GM12878 (cell line): ENCODE measurements at places on chromosomes 7 and 10.

DNA sequence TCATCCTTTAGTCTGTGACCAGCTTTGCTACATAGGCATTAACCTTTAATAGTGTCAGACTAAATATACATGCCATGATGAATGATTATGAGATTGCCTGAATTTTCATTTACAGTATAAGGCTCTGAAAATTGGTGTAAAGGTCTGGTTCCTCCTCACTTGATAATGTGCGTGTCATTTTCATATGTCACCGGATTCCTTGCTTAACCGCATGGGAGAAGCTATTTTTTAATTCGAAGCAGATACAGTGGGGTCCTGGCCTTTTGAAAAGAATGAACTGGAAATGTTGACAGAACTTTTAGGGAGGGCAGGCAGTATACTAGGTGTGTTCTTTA lies 192.4 kb upstream of the SH2B2 start:
- no peak overlapping the region for H3K27ac ChIP-seq
- peaks cover 6% of the 10 kb centered on the region for H3K36me3 ChIP-seq
- no peaks in the 10 kb centered on the region for H3K27me3 ChIP-seq
- no peaks in the 10 kb centered on the region for H3K4me1 ChIP-seq
- H3K4me3 ChIP-seq: no peak overlapping the region

GRCh38 chr10:109450702-109451101 lies 472.6 kb downstream of the XPNPEP1 start:
- no peak overlapping the region for H3K4me3 ChIP-seq
- no peak overlapping the region for H3K27ac ChIP-seq
- no peaks in the 10 kb centered on the region for H3K4me1 ChIP-seq
- H3K36me3 ChIP-seq: no peaks in the 10 kb centered on the region
- no peak for DNase-seq
- no peaks in the 10 kb centered on the region for H3K27me3 ChIP-seq

GRCh38 chr10:77680065-77680464 lies 42.5 kb upstream of the KCNMA1 start:
- H3K4me3 ChIP-seq: no peak overlapping the region
- no peaks in the 10 kb centered on the region; the same call in 1 of the 2 replicates for H3K36me3 ChIP-seq
- H3K4me1 ChIP-seq: peaks cover 24% of the 10 kb centered on the region
- H3K27ac ChIP-seq: no peak overlapping the region
- H3K27me3 ChIP-seq: no peaks in the 10 kb centered on the region

DNA sequence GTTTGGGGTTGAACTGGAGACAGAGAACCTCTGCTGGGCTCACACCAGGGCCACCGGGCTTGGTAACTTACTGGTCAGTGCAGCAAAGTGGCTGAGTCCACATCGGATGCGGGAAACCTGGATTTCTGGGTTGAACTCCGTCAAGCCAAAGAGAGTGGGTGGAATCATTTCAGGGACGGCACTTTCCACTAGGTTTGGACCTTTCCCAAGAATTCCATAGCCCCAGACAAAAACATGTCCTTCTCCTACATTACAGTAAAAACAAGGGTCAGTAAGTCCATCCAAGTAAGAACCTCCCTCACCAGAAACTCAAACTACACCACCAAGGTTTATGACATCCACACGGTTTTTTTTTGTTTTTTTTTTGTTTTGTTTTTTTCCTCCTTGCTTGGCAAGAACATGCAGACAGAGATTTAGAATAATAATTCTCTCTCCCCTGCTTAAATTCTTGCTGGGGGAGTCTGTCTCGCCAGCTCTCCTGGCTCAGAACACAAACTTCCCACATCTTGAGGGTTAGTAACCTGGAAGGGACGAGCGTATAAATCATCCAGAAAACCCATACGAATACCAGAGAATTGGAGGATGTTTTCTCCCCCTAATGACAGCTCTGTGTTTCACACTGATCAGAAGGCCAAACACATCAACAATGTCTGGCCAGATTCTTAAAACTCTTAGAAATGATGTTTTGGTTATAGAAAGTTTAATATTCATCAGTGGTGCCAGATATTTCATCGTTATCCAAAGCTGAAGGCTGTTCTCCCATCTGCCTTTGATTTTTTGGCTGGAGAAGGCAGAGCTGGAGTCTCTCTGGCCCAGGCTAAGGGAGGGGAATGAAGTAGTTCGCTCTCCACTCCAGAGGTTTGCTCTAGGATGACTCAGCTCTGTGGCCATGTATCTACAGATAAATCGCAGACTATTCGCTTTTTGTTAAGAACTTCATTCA lies 17.5 kb downstream of the RCC1L start:
- no peak for DNase-seq
- no peak overlapping the region for H3K27ac ChIP-seq
- H3K27me3 ChIP-seq: no peaks in the 10 kb centered on the region
- no peaks in the 10 kb centered on the region for H3K4me1 ChIP-seq
- no peak overlapping the region for H3K4me3 ChIP-seq

GRCh38 chr7:153061910-153062528 lies 302.5 kb downstream of the ACTR3B start:
- H3K27me3 ChIP-seq: no peaks in the 10 kb centered on the region
- H3K4me1 ChIP-seq: no peaks in the 10 kb centered on the region
- no peak overlapping the region for H3K27ac ChIP-seq
- DNase-seq: no peak

DNA sequence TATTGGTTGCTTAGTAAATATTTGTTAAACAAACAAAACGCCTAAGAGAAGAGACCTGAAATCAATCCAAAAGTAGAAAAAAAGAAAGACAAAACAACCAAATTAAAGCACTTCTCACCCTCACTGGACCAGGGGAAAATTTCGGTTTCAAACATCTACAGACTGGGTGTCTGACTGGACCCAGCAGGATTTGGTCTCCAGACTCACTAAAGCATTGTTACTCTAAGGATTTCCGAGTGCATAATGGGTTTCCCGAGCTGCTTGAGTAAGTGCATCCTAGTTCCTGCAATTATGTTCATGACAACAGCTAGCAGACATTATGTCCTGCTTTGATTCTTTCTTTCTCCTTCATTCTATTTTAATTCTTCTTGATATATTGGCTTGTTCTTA lies 51.8 kb upstream of the FAM3C start:
- no peaks in the 10 kb centered on the region for H3K27me3 ChIP-seq
- H3K4me1 ChIP-seq: no peaks in the 10 kb centered on the region
- H3K27ac ChIP-seq: no peak overlapping the region
- DNase-seq: no peak
- H3K4me3 ChIP-seq: no peak overlapping the region

DNA sequence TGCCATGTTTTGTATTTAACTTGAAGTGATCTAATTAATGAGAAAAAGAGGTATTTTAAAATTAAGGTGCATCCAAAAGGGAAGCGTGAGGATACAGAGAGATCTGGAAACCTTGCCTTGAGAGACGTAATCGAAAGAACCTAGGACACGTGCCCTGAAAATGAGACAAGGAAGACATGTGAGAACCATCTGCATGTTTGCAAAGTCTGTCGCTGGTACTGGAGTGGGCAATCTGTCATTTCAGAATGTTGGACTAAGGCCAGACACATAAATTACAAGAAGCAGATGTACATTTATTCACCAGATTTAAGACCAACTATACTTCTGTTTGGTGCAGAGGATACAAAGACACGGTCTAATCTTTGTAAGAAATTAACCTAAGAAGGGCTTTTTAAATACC lies 9.2 kb downstream of the AGR2 start:
- no peak for DNase-seq
- peaks cover 2% of the 10 kb centered on the region; the same call in 1 of the 2 replicates for H3K27me3 ChIP-seq
- no peak overlapping the region for H3K27ac ChIP-seq

DNA sequence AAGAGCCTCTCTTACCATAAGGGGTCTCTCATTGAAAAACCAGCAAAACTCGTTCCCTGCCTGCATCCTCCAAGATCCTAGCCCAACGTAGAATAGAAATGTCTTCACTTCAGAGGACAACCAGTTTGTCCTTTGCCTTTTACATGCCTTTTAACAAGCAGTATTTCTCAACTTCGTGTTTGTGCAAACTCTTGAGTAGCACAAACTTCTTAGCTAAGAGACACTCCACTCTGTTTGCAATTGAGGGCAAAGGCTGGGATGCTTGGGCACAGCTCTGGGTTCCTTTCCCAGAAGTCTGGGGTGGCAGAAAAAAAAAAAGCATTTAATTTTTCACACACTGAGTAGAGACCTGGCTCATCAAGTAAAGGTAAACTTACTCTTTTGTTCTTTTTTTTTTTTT lies 19.5 kb upstream of the KCTD7 start:
- H3K27ac ChIP-seq: no peak overlapping the region
- H3K4me1 ChIP-seq: no peaks in the 10 kb centered on the region
- no peaks in the 10 kb centered on the region for H3K27me3 ChIP-seq
- no peaks in the 10 kb centered on the region for H3K36me3 ChIP-seq
- H3K4me3 ChIP-seq: no peak overlapping the region
- DNase-seq: no peak

- no peaks in the 10 kb centered on the region for H3K36me3 ChIP-seq
- no peak overlapping the region for H3K4me3 ChIP-seq
- no peaks in the 10 kb centered on the region for H3K27me3 ChIP-seq
- no peak for DNase-seq
Observed at GRCh38 chr10:31596765-31597164, 277.7 kb downstream of the ZEB1 start.

- no peak overlapping the region for H3K27ac ChIP-seq
- H3K4me1 ChIP-seq: no peaks in the 10 kb centered on the region
- H3K36me3 ChIP-seq: no peaks in the 10 kb centered on the region
- H3K27me3 ChIP-seq: no peaks in the 10 kb centered on the region; the same call in 1 of the 2 replicates
Observed at GRCh38 chr7:67487316-67487715, 490.7 kb downstream of the TYW1 start.

- H3K4me3 ChIP-seq: no peak overlapping the region
- no peak for DNase-seq
- H3K36me3 ChIP-seq: no peaks in the 10 kb centered on the region
- no peaks in the 10 kb centered on the region for H3K4me1 ChIP-seq
- H3K27ac ChIP-seq: no peak overlapping the region
Observed at GRCh38 chr7:83586281-83586680, 62.7 kb downstream of the SEMA3E start.

- no peak overlapping the region for H3K4me3 ChIP-seq
- no peak for DNase-seq
- H3K27ac ChIP-seq: no peak overlapping the region
- H3K27me3 ChIP-seq: no peaks in the 10 kb centered on the region
- no peaks in the 10 kb centered on the region for H3K36me3 ChIP-seq
- H3K4me1 ChIP-seq: no peaks in the 10 kb centered on the region
Observed at GRCh38 chr10:63812501-63812900, 291.3 kb downstream of the REEP3 start.

DNA sequence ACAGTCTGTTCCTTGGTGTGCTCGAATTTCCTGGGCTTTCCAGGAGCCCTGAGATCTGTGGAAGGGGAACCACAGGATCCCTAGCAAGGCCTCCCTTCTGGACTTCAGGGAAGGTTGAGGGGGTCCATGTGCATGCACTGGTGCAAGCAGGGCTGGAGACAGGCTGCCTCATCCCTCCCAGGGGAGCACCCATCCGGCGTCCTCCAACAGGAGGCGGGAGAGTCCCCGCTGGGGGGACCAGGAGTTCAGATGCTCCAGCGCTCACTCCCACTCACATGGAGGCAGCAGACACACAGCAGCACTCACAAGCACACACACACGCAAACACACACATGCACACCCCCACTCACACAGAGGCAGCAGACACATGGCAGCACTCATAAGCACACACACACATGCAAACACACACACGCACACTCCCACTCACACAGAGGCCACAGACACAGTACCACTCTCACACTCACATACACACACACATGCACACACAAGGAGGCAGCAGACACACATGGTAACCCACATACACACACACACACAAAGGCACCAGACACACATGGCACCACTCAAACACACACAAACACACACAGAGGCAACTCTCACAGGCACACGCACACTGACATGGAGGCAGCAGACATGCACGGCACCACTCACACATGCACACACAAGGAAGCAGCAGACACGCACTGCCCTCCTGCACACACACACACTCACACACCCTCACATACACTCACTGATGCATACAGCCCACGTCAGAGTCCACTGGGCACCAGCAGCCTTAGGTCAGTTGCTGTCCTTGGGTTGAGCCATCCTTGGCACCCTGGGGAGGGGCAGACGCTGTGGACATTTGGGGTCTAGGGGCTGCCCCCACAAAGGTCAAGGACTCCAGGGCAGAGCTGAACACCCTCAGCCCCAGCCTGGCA lies 247.0 kb upstream of the PPP2R2D start:
- H3K4me3 ChIP-seq: no peak overlapping the region
- H3K4me1 ChIP-seq: no peaks in the 10 kb centered on the region
- no peak for DNase-seq
- no peaks in the 10 kb centered on the region for H3K27me3 ChIP-seq
- no peaks in the 10 kb centered on the region for H3K36me3 ChIP-seq
- H3K27ac ChIP-seq: no peak overlapping the region

GRCh38 chr7:50727072-50727471 lies 55.6 kb downstream of the GRB10 start:
- no peak overlapping the region for H3K4me3 ChIP-seq
- no peaks in the 10 kb centered on the region for H3K36me3 ChIP-seq
- H3K27me3 ChIP-seq: peaks cover 7% of the 10 kb centered on the region
- H3K27ac ChIP-seq: no peak overlapping the region
- H3K4me1 ChIP-seq: no peaks in the 10 kb centered on the region

DNA sequence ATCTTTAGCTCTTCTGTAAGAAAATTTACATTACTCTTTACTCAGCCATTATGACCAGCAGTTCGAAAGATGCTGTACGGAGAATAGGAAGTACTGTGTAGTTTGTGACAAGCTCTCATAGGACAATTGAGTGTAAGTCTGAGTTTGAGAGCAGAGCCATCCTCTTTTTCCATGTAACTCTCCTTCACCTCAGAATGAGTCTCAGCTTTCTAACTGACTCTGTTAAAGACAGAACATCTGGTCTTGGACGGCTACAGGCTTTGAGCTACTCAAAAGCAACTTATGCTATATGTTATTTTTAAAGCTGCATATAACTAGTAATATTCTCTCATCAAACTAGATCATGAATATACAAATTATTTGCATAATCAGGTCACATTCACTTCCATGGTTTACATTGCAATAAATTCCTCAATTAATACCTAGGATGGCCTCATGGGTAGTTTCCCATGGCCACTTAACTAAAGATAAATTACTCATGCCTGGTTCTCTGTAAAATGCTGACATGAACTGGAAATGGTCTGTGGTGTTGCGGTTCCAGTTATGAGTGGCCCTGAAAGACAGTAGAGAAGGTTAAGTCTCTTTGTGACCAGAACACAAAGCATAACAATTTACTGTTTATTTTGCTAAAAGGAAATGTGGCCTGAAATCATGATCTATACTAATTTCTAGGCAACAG lies 358.7 kb downstream of the PHF14 start:
- H3K4me3 ChIP-seq: no peak overlapping the region
- DNase-seq: peak; percentile 61
- H3K27me3 ChIP-seq: no peaks in the 10 kb centered on the region
- no peaks in the 10 kb centered on the region for H3K36me3 ChIP-seq
- H3K4me1 ChIP-seq: peaks cover 9% of the 10 kb centered on the region
- H3K27ac ChIP-seq: no peak overlapping the region
